ENCODE measurements at places on chromosomes 5 and 9.

GRCh38 chr9:87434366-87434765 lies 63.3 kb upstream of the DAPK1 start:
- DNase-seq, result no peak

GRCh38 chr9:3521966-3522365 lies 3.8 kb downstream of the RFX3 start:
- no peak for DNase-seq

DNA sequence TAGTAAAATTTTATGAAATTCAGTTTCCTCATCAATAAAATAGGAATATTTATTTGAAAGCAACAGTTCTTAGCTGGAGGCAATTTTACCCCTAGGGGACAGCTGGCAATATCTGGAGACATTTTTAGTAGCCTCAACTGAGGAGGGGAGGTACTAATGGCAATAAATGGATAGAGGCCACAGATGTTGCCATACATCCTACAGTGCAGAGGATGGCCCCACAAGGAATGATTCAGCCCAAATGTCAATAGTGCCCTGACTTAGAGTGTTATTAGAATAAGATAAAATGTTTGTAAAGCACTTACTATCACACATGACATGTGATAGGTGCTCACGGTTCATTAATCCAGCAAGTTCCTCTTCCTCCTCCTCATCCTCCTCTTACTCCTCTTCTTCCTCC lies 293.6 kb downstream of the KCTD16 start:
- no peak for DNase-seq

DNA sequence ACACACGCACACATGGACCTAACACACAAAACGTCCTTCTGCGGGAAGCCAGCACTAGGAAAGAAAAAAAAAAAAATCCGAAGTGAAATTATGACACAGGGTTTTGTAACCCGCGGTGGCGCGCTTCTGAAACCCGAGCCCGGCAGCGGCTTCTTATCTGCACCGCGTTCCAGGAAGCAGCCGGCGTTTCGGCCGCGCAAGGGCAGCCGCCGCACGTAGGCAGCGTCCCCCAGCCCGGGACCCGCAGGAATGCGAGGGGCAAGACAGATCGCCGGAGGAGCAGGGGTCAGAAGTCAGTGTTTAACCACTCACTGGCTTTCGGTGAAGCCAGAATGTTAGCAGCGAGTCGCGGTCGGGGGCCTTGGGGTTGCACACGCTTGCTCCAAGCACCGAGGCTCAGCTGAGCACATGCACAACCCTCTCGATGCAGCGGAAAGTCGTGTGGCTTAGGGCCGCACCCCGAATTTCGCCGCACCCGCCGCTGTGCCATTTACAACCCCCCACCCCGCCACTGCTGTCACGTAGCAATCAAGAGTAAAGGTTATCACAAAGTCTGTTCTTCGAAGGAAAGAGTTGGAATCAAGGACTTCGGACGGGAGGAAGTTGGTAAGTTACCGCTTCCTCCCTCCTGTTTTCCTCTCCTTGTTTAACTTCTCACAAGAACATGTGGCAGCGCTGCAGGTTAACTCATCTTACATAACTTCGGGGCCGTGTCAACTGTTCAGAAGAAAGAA lies 167.9 kb downstream of the AUH start:
- DNase-seq, result peak; percentile 62

- DNase-seq, result no peak
Observed at GRCh38 chr5:119427060-119427459, 25.2 kb upstream of the HSD17B4 start.

- DNase-seq, result no peak
Observed at GRCh38 chr9:85527331-85528020, 214.3 kb downstream of the AGTPBP1 start.

- DNase-seq, result no peak
Observed at GRCh38 chr5:67576112-67576511, 379.5 kb upstream of the CD180 start.

DNA sequence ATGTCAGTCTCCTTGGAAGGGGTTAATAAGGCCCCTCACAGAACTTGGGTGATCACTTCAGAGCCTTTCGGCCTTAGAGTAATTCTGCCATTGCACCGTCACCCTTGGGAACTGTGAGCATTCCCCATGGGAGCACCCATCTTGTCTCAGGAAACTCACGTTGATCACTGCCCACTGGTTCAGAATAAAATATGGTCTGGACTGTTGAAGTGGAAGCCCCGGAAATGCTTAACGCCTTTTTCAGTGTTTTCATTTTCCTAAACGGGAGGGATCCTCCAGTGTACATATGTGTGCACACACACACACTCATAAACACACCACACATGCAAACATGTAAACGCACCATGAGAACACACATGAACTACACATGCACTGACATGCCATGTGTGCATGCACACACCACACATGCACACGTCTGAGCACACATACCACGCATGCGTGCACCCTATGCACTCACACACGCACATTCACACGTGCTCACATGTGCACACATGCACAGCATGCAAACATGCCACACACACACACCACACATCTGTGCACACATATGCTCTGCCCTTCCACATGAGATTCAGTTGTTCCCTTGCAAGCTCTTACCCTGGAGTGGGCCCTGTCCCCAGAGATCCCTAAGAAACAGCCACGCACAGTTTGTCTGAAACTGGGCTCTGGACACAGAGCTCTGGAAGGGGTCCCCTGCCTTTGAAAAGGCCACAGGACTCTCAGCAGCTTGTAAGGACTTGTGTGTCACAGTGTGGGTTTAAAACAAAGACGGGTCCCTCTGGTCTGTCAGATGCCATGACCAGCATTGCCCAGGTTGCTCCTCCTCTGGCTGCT lies 17.0 kb downstream of the MRPL36 start:
- DNase-seq, result no peak

- DNase-seq, result peak; percentile 33
Observed at GRCh38 chr5:125093776-125094175, 347.3 kb upstream of the ZNF608 start.

DNA sequence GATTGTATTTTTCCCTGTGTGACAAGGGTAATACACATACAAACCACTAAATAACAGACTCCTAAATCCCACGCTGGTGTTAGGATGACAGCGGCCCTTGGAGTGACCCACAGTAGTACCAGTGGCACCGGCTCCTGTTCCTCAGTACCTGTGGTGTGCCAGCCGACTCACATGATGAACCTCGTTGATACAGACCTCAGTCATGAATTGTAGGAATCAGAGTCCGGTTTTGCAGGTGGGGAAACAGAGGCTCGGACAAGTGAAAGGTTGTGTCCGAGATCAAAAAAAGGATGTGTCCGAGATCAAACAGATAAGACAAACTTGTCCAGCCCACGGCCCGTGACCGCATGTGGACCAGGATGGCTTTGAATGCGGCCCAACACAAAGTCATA lies 78.0 kb downstream of the AMBP start:
- no peak for DNase-seq

- DNase-seq, result no peak
Observed at GRCh38 chr5:158813275-158813674, 286.4 kb downstream of the EBF1 start.

GRCh38 chr5:119243888-119244287 lies 111.9 kb upstream of the TNFAIP8 start:
- DNase-seq, result no peak

DNA sequence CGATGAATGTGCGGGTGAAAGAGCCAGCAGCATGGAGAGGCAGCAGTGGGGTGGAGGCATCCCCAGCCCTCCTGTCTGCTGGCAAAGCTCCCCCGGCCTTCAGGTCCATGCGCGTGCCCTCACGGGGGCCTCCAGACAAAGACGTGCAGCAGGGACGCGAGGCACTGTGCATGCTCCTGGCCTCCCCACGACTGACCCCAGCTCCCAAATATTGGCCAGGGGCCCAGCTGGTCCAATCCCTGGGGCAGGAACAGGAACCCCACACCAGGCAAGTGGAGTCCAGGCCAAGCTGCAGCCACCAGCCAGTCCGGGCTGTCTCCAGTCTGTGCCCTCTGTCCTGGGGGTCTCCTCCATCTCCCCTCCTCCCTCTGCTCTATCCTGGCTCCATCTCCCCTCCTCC lies 33.5 kb upstream of the LRRC14B start:
- DNase-seq, result no peak

DNA sequence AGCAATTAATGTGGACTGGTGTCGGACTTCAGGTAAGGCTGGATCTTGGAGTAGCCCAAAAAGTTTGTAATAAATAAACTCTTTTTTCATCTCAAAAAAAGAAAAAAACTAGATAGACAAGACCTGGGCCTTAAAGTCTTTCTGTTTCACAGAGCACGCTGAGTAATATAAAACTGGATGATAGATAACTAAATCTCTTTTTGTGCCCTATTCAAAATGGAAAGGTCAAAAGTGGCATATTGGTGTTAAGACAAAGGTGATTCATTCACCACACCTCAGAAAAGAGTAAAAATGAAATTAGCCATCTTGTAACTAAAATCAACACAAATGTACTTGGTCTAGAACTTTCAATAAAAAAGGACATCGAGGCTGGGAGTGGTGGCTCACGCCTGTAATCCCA lies 30.3 kb upstream of the RFK start:
- DNase-seq, result no peak

DNA sequence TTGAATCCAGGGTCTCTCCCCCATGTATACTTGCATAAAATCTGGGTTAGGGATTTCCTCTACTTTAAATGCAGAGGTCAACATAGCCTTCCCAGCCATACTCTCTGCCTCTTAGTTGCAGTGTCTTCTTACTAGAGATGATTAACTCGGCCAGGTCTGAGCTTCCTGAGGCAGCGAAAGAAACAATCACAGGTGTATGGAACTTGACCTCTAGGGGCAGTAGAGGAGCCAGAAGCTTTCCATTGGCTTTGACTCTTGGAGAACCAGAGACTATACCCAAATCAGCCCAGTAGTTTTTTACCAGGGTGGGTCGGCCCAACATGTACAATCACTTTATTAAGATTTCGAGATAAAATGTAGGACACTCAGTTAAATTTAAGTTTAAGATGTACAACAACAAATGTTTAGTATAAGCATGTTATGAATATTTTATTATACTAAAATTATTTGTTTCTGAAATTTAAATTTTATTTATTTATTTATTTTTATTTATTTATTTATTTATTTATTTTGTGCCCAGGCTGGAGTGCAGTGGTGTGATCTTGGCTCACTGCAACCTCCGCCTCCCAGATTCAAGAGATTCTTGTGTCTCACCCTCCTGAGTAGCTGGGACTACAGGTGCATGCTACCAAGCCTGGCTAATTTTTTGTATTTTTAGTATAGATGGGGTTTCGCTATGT lies 48.0 kb upstream of the DMRT3 start:
- peak; percentile 4 for DNase-seq

- DNase-seq, result no peak
Observed at GRCh38 chr5:147507480-147508126, 2.3 kb downstream of the DPYSL3 start.

GRCh38 chr9:77848897-77849296 lies 182.7 kb downstream of the GNAQ start:
- DNase-seq, result no peak

DNA sequence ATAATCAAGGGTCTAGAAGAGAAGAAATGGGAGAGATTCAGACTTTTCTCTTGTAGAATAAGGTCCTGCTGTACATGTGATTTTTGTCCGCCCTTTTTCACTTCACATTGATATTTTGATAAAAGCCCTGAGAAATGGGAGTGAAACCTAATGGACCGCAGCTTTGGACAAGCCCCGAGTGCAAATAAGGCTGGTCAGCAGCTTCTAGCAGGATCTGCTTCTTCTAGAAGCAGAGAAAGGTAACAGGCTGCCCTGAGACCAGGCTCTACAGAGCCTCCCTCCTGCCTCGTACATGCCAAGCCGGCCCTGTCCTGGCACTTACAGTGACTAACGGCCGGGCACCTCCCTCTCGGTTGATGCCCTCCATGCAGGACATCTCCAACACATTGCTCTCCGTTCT lies 33.4 kb downstream of the ACER2 start:
- no peak for DNase-seq

- no peak for DNase-seq
Observed at GRCh38 chr5:128538000-128538249, at the start of gene FBN2. FBN2 (minus strand) TSS chr5:128538245; CDS start chr5:128537603, 642 bp downstream.

- no peak for DNase-seq
Observed at GRCh38 chr9:129276486-129277230, 98.6 kb upstream of the IER5L start.

DNA sequence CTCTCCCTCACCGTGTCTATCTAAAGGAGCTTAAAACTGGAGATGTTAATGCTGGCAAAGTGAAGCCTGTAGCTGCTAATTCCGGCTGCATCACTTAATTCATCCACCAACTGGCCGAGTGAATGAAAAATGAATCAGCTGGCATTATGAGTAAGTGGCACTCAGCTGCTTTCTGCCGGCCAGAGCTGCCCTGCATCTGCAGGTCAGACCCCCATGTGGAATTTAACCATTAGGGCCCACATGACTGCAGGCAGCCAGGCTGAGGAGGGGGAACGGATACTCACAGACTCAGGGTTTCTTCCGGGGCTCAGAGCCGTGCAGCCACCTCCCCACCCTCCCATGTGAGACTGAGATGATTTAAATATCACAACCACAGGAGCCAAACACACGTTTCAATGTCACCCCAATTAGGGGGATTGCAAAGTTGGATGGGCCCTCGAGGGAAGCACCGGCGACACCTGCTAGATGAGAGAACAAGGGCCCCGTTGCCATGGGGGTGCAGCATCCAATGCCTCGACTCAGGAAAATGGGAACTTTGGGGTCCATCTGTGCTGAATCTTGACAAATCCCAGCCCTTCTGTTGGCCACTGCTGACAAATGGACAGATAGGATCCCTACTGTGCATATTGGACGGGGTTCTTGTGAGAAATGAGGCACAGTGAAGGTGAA lies 115.6 kb upstream of the ALDH1B1 start:
- DNase-seq, result no peak

GRCh38 chr5:1763548-1763911 lies 36.1 kb downstream of the MRPL36 start:
- DNase-seq, result peak; percentile 50

DNA sequence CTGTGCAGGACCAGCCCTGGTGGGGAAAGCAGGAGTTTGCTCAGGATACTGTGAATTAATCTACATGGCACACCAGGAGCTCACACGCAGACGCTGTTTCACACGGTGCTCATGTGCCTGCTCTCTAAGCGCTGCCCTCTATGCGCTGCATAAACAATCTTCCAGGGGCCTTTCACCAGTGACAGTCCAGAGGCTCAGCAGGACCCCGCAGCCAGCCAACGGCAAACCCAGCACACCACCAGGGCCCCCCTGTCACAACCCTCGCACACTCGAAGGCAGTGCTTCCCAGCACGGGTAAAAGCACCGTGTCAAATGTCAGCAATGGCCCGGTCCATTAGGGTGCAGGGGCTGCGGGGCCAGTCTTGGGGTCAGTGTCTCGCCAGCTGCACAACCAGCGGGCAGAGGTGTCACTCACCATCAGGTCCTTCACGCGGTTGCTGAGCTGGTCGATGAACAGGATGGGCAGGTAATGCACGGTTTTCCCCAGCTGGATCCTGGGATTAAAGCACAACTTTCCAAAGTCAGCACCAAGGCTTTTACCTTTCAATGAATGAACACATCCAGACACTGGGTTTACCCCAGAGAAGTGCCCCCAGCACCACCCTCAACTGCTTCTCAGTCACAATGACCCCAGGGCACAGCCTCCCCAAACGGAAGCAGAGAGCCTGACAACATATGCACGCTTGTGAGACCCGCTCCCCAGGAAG lies 7.3 kb downstream of the CLPTM1L start:
- DNase-seq, result no peak
